ENCODE measurements at places on chromosomes 2 and 18. TPM values are rescaled to one million over a fixed set of nuclear protein-coding genes. Genes with fewer than 3 reads are reported as not detected.

LYPD6B gene
- not detected for total RNA-seq

EVX2 gene
- not detected for total RNA-seq

NCKAP5 gene
- total RNA-seq: not detected

TMEM37 gene
- total RNA-seq: not detected

FOXI3 gene
- not detected for total RNA-seq

CPSF3 gene
- total RNA-seq: 83.8 TPM

Data from activated naive CD8-positive, alpha-beta T cell treated with anti-CD3 and anti-CD28 coated beads for 36 hours (primary cell).